ENCODE measurements at places on chromosomes 6 and 20.
A peak's percentile ranks its signal among the peaks of the same experiment; 100 is the strongest.

GRCh38 chr6:138944412-138944811 lies 43.6 kb downstream of the REPS1 start:
- no peak for DNase-seq

DNA sequence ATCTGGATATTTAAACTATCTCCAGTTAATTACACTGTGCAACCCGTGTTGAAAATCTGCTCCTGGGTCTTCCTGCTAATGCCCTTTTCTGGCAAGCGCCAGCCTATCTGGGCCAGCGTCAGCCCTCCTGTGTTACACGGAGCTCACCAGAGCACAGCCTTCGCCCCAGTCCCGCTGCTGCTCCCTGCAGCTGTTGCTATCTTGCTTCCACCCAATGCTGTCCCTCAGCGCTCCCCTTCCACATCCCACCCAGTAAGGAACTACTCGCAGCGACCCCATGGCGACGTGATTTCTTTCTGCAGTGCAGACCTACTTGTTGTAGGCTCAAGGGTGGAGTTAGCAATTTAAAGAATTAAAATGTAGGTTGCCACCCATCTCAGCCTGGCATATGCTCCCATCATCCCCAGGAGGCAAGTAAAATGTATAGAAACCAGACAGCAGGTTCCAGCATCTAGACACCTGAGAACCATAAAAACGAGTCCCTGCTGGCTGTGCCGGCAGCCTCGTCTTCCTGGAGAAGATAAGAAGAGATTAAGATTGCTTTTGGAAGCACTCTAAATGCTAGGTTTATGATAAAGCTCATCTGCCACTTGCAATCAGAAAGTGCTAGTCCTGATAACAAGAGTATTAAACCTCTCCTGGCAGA lies 254.3 kb upstream of the FOXQ1 start:
- no peak for DNase-seq

GRCh38 chr20:58677079-58677604 lies 15.5 kb upstream of the NPEPL1 start:
- no peak for DNase-seq

DNA sequence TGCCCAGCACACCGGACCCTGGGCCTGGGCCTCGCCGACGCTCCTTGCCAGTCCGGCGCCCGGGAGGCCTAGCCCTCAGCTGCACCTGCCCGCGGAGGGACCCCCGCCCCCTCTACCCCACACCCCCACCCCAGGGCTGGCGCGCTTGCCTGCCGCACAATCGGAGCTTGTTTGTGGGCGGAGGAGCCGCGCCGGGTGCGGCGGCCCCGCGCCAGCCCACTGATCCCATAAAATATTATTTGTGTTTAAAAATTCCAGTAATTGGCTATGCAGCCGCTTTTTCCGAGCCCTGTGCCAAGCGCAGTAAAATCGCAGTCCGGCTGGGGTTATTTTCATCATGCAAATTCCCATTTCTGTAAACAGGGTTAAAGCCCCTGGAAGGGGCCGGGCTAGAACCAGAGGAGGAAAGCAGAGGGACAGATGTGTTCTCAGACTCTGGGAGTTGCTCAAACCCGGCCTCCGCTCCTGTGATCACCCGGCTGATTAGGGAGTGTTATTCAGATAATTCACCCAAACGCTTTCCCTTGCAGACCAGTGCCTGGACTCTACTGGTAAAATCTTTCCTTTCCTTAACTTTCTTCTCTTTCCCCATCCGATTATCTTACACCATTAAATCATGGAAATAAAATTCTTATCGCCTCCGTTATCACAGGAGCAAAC lies 93.1 kb downstream of the NCR2 start:
- DNase-seq: no peak

- peak; percentile 63 for DNase-seq
Measured at GRCh38 chr6:119985952-119986736, 636.6 kb upstream of the MAN1A1 start.

DNA sequence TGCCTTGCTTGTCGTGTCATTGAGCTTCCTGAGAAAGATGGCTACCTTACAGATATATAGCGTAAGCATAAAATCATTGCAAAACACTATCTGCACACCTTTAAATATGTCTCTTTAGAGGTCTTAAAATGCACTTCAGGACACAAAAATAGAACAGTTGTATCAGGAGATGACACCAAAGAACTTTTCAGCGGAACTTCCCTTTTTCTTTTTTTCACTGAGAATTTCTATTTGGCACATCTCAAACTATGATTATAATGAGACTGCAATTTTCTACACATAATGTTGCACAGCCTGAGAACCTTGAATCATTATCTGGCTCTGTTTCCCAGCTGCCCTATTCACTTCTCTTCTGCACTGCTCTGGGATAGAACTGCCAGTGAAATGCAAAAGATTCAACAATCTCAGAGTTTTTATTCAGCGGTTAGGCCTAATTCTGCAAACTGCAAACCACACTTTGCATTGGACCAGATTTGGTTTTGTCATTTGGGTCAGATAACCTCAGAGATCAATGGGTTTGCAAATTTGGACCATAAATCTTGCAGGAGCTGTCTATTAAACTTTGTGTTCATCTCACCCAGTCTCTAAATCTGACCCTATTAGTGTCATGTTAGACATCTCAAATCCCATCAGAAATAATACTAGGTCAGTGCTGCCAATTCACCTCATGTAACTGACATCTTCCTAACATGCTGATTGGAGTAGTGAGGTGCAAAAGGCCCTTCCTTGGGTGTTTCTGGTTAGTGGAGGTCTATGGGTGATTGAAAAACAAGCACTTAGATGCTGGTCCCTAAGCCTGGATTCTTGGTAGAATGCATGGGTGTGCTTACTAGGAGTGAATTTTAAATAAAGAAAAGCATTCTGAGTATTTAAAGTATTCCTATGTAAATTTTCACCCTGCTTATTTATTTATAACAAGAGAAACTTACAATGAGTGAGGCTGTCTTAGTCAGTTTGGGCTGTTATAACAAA lies 382.7 kb downstream of the UTRN start:
- DNase-seq: peak; percentile 80

DNA sequence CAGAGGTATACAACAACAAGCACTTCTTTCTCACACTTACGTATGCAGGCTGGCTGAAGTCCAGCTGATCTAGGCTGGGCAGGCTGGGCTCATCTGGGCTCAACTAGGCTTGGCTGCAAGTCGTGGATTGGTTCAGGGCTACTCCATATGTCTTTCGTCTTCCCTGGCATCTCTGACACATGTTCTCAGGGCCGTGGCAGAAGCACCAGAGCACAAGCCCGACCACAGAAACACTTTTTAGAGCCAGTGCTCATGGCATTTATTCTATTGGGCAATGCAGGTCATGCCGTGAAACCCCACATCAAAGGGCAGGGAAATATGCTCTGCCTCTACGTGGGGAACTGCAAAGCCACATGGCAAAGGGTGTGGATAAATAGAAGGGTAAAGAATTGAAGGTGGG lies 93.8 kb downstream of the RIN2 start:
- no peak for DNase-seq
